ENCODE measurements at places on chromosomes 1 and 21.

DNA sequence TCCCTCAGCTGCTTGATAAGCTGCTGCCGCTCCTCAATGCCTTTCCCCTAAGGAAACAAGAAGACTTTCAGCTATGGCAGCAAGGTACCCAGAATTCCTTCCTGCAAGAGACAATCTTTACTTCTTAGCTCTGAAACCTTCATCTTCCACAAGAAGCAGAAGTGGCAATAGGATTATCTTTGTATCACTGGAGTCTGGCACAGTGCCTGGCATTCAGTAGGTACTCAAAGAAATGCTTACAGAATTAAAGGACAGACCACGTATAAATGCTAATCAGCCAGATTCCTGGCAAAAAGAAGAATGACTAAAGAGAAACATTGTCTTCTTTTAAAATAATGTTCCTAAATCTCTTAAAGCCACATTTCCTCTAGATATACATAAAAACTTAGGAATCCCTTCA, 43.7 kb downstream of the SLC27A3 start:
- DNase-seq: no peak

DNA sequence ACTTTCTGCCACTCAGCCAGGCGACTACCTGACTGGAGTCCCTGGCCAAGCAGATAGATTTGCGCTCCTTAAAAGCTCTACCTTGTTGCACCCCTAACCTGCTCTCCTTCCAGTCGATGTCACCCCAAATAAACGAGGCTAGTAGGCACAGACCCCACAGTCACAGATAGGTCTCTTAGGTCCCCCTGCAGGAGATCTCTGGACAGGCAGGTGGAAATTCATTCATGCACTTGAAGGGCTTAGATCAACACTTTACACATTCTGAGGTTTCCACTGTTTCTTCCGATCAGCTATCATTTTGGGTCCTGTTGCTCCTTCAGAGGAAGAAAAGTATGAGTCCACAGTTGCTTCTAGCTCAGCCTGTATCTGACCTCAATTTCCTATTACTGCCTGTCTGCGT, 272.6 kb upstream of the FMN2 start:
- no peak for DNase-seq

GRCh38 chr1:203461717-203462116, 13.9 kb upstream of the PRELP start:
- DNase-seq: no peak

DNA sequence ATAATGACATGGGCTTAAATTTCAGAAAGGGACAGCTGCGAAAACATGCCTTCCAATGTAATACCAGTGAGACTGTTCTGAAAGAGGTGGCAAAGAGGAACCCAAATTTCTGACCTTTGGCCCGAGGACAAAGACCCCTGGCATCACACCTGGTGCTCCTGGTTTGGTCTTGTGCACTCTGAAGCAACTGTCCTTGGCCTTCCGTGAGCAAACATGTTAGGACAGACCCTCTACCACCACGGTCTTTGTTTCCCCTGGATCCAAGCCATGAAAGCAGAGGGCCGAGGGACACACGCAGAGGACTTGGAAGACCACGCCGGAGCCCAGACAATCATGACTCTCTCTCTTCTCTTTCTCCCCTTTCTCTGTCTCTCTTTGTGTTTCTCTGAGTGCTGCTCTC, 6.0 kb downstream of the REG4 start:
- DNase-seq: no peak

DNA sequence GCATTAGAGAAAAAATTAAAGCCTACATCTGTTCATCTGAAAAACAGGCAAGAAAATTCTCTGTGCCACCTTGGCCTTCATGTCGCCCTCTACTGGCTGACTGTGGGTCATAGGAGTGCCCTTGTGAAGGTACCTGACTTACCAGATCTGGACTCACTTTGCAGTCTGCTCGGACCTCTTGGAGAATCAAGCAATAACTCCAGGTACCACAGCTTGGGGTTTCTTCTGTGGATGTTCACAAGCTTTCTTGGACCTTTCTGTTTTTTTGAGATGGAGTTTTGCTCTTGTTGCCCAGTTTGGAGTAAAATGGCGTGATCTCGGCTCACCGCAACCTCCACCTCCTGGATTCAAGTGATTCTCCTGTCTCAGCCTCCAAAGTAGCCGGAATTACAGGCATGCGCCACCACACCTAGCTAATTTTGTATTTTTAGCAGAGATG, 2.4 kb upstream of the PRAMEF18 start:
- no peak for DNase-seq

DNA sequence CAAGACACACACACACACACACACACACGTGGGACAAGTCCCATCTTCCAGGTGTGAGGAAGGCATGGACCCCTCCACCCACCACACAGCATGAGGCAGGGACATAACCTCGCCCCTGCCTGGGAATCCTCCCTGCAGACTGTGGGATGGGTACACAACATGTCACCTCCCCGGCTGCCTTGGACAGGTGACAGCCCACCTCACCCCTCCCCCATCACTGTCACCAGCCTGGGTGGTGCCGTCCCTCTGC, 40.7 kb downstream of the AHDC1 start:
- no peak for DNase-seq

DNA sequence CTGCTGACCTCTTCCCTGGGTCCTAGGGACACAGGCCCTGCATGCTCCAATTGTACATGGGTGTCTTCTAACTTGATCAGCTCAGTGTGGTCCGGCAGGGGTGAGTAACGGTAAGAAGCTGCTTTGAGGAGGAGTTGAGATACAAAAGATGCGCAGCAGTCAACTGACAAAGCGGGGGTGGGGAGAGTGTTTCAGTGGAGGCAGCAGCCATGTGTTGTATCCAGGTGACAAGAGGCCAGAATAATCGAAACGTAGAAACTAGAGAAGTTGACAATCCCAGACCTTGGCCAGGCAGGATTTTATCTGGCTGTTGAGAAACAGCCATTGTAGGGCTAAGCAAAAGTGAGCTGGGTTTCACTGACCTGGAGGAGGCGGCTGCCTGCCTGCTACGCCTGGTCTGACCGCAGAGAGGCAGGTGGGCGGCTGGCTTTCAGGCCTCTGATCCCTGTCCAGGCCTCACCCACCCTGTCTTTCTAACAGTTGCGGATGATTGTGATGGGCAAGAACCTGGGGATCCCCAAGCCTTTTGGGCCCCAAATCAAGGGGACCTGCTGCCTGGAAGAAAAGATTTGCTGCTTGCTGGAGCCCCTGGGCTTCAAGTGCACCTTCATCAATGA, 28.8 kb downstream of the PADI6 start:
- DNase-seq: no peak

DNA sequence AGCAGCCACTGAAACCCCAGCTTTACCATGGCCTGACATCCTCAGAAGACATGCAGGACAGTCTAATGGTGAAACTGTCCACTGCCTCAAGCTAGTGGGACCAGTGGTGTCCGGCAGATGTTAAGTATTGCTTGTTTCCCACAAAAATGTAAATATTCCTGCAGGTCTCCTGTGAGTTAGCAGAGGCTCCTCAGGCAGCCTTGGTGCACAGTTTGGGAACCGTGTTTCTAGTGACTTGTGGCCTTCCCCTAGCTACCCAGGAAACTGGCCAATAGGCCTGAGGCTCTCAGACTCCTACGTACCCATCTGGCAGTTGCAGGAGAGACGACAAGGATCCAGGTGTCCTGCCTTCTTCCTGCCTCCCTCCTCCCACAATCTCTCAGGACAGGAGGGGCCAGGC, 142.4 kb downstream of the CAMTA1 start:
- no peak for DNase-seq
